Stimulated activated CD4-positive, alpha-beta T cell treated with anti-CD3 and anti-CD28 coated beads, TNF-alpha, amount 100 ng/mL, for 4 hours (primary cell): ENCODE measurements at places on chromosomes 6 and 20.

DNA sequence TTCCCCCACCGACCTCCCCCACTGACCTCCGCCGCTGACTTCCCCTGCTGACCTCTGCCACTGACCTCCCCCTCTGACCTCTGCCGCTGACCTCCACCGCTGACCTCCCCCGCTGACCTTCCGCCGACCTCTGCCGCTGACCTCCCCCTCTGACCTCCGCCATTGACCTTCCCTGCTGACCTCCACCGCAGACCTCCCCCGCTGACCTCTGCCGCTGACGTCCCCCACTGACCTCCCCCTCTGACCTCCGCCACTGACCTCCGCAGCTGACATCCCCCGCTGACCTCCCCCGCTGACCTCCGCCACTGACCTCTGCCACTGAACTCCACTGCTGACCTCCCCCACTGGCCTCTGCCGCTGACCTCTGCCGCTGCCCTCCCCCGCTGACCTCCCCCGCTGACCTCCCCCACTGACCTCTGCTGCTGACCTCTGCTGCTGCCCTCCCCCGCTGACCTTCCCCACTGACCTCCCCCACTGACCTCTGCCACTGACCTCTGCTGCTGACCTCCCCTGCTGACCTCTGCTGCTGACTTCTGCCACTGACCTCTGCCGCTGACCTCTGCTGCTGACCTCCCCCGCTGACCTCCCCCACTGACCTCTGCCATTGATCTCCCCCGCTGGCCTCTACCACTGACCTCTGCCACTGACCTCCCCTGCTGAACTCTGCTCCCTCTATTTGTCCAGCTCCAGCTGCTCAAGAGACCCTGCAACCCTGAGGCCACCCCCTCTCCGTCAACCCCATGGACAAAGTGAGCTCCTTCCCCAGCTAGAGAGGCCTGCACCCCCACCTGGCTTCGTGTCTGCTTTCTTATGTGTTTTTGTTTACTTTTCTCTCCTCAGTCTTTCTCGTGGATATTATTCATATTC, 91.4 kb upstream of the AFDN start:
- no peak for DNase-seq

DNA sequence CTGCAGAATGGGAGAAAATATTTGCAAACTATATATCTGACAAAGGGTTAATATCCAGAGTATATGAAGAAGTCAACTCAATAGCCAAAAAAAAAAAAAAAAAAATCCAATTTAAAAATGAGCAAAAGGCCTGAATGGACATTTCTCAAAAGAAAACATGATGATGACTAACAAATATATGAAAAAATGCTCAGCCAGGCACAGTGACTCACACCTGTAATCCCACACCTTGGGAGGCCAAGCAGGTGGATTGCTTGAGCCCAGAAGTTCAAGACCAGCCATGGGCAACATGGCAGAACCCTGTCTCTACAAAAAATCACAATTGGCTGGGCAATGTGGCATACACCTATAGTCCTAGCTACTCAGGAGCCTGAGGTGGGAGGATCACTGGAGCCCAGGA, 2.1 kb upstream of the ECHDC1 start:
- no peak for DNase-seq

GRCh38 chr20:2742934-2743559, 50.5 kb downstream of the EBF4 start:
- peak; percentile 51 for DNase-seq

DNA sequence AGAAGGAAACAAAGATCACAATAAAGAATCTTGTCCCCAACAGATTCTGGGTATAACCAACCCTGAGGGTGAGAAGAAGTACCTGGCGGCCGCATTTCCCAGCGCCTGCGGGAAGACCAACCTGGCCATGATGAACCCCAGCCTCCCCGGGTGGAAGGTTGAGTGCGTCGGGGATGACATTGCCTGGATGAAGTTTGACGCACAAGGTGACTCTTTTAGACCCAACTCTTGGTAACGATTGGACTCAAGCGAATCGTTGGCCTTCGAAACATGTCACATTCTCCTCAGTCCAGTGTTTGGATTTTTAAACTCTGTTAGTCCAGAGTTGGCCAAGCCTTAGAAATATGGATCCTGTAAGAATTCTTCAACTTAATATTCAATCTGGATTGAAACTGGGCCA, 2.6 kb downstream of the PCK1 start:
- DNase-seq = no peak

GRCh38 chr20:39944861-39945260, 744.2 kb downstream of the MAFB start:
- no peak for DNase-seq

DNA sequence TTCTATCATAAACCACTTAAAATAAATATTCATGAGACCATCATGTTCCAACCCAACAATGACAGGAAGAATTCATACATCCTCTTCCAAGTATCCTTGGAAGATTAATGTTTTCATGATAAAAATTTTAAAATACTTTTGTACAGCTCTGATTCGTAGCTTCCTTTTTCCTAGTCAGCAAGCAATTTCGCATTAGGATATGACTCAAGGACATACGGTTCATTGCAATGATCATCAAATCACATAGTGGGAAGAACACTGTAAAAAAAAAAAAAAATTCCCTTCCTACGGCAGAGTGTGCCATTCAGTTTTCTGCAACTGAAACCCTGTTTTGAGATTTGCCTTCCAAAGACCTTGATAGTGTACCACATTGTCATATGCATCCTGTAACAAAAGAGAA, 35.3 kb upstream of the GFOD1 start:
- DNase-seq = no peak

DNA sequence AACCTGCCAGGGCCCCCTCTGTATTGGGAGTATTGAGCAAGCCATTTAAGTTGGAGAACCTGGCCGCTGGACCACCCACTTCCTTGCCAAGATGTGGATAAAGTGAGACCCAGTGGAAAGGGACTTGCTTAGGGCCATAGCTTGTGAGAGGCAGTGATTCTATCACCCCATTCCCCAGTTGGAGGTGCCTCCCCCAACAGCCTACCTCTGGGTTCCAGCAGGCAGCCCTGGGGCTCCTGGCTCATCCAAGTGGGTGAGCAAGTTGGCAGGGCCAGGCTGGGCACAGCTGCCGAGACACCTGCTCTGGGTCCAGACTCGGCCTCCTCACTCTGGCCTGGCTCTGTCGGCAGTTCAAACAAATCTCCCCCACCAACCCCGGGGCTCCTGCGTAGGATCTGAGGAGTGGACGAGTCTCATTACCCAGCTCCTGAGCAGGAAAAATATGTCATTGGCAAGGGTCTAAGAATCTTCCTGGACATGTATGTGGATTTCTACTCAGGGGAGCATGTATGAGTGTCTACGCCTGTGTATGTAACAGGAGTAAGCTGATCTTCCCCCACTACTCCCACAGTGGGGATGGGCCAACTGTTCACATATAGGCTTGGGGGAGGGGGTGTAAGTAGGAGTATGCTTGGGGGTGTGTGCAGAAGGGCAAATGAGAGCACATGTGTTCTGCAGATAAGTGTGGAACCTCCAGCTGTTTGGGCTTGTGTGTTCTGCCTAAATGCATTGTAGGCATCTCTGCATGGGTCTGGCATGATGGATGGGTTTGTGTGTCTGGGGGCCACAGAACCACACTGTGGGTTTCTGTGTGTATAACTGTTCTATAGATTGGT, 1.9 kb downstream of the ID1 start:
- DNase-seq = no peak

GRCh38 chr6:35718911-35719381, 17.9 kb upstream of the ARMC12 start:
- DNase-seq = no peak
